ENCODE measurements at places on chromosomes 12 and 14. TPM values are rescaled to one million over a fixed set of nuclear protein-coding genes. Genes with fewer than 3 reads are reported as not detected.

The CD9 gene
- 103 TPM for total RNA-seq

The FBLN5 gene
- total RNA-seq: 0.23 TPM

The SLC8B1 gene
- total RNA-seq: 26.7 TPM

The BDKRB1 gene
- total RNA-seq: not detected

The RNASE1 gene
- total RNA-seq: 0.69 TPM

The MFAP5 gene
- total RNA-seq: not detected

The ISCU gene
- 66.1 TPM for total RNA-seq

The GPRC5A gene
- 648 TPM for total RNA-seq

The OR4E2 gene
- total RNA-seq: not detected

The MANSC4 gene
- total RNA-seq: not detected

The CRIP2 gene
- total RNA-seq: 280 TPM
